ENCODE measurements at places on chromosomes 2 and 18.

DNA sequence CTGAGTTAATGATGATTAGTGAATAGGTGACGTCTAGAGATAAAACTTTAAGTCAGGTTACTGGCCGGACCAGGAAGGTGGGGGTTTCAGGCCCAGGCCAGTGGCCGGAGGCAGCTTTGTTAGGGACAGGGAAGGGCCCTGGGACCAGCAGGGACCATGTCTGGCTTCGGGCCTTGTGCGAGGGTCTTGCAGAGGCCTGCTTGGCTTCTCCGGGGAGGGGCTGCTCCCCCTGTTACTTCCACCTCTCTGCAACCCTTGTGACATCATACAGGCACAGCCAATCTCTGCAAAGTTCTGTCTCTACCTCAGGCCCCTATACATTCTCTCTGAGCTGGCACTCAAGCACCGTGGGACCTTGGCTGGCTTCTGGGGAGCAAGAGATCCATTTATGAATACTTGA is at the start of gene ALLC:
Gene ALLC, plus strand, starts transcription at position 320 of the 400 bp plus-strand sequence. CDS start 12,958 bp downstream, outside the sequence.
- no peak for DNase-seq

- no peak for DNase-seq
These were observed 502.4 kb downstream of the FBXO15 start for GRCh38 chr18:73645160-73645715.

DNA sequence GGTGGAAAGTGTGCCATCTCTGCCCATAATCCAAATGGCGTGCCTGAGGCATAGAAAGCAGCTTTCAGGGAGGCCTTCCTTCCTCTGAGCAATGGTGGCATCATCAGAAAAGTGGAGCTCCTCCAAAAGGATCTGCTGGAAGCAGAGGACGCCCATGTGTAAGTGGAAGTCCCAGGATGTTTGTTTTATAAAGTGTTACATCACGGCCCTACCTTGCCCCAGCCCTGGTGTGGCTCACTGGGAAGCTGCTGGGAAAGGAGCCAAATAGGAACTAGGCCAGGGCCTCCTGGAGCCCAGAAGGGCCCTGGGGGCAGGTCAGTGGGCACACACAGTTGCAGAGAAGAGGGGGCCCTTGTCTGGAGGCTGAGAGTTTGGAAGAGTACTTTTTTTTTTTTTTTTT is 4.2 kb upstream of the ODC1 start:
- no peak for DNase-seq

- no peak for DNase-seq
These were observed 2.4 kb downstream of the RAB17 start for GRCh38 chr2:237588044-237588696.

GRCh38 chr2:217362710-217363109 is 502.8 kb upstream of the TNP1 start:
- peak; percentile 78 for DNase-seq

DNA sequence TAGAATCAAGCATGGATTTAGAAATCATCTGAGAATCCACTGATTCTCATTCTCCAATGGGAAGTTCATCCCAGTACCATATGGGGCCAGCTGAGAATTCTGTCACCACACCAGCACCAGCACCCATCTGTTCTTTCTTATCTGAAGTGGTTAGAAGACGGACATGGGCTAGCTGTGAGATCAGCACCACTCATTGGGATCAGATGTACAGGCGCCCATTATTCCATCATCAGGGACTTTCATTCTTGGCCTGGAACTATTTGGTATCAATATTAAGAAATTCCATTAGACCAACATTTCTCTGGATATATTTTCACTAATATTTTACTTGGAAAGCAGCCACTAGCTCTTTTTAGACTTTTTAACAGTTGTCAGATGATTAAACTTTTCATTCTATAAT is 185.9 kb upstream of the LINC00305 start:
- no peak for DNase-seq

DNA sequence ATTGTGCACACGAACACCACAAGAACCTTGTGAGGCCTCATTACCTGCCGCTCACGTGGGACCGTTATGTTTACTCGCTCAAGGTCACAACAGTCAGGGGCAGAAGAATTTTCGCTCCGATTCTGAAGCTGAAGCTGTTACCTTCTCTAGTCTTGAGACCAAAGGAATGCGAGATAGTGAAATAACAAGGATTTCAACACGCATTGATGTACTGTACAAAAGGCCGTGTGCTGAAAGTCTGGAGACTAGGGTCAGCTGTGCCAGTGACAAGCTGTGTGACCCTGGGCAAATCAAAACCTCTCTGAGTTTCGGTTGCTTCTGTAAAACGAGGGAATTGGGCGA is 583 bp downstream of the NEMP2 start:
- DNase-seq: peak; percentile 63

- peak; percentile 91 for DNase-seq
These were observed 214.7 kb downstream of the TGIF1 start for GRCh38 chr18:3664563-3665178.

DNA sequence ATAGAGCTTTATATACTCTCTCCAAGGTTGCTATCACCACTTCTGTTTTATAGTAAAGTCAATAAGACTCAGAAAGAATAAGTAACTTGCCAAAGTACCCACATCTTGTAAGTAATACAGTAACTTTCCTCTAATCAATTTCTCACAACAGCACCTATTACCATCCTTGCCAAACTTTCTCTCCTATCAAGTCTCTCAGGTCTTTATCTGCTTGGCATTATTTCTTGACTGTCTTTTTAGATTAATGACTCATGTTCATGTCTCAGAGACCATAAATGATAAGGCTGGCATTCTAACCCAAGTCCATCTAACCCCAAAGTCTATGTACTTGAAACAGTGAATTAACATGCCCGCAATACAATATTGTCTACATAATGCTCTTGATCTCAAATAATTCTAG is 618.0 kb upstream of the ZEB2 start:
- no peak for DNase-seq

DNA sequence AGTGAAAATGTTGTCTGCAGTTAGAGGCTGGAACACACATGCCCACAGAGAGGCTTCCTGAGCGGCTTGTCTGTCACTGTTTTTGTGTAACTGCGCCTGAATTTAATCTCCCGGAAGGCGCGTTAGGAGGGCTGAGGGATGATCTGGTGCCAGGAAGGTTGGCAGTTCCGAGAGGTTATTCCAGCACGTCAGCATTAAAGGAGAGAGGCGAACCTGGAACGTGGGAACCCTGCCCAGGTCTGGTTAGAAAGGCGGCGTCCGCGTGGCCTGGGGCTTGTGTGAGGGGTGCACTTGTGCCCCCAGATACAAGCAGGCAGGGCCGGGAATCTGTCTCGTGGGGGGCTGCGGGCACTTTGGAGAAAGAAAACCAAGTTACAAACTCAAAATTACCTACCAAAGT is 75.3 kb downstream of the NFATC1 start:
- DNase-seq: no peak

GRCh38 chr2:226643030-226643945 is 156.3 kb downstream of the IRS1 start:
- DNase-seq: no peak

GRCh38 chr2:148021886-148022285 is 995 bp downstream of the MBD5 start:
- peak; percentile 41 for DNase-seq

GRCh38 chr2:120541553-120541932 is 194.1 kb upstream of the GLI2 start:
- DNase-seq: no peak

GRCh38 chr18:72181241-72181764 is 362.8 kb downstream of the CBLN2 start:
- DNase-seq: no peak

DNA sequence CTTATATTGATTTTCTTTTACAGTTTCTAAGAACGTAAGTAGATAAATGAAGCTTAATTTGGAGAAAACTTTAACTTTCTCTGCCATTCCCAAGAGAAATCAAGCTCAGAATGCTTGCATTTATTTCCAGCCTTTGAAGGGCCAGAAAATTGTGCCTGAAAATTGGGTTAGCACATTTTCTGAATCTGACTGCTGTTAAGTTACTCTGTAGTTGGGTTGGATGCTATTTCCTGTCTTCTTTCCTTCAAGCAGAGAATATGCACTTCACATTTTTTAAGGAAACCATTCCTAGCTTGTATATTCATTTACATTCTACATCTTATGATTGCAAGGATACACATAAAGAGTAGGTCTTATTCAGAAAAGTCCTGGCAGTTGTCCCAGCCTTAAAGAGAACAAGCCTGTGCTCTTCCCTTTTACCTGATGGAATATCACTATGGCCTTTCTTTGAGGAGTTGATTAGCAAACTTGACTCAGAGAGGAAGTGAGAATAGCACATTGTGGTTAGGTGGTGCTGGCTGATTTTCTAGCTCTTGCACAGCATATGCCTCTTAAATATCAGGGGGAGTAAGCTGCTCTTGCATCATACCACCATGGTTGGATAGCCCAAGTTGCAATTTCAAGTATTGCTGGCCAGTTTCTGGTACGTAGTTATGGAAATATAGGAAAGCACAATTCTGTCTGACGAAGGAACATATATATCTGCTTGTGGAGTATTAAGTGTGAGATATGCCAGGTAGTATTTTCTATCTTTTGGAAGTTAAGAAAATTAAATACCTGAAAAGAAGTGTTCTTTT is 133.7 kb downstream of the COMMD1 start:
- DNase-seq: peak; percentile 95

GRCh38 chr2:29206941-29207340 is 91.7 kb downstream of the CLIP4 start:
- no peak for DNase-seq

DNA sequence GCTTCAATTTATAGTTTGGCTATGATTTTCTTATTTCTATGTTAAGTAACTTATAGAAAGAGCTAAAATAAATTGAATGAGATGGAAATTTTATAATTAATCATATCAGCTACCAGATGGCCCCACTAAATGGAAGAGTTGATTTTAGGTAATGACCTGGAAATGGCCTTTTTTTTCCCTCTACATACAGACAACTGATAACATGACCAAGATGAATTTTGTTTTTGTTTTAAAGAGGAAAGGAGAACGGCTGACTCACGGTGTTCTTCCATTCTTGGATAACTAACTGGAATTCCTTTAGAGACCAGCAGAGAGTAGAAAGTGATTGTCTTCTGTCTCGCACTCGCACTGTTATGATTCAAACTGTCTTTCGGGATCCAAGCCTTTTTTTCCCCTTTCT is 91.0 kb downstream of the TMEM185B start:
- no peak for DNase-seq

DNA sequence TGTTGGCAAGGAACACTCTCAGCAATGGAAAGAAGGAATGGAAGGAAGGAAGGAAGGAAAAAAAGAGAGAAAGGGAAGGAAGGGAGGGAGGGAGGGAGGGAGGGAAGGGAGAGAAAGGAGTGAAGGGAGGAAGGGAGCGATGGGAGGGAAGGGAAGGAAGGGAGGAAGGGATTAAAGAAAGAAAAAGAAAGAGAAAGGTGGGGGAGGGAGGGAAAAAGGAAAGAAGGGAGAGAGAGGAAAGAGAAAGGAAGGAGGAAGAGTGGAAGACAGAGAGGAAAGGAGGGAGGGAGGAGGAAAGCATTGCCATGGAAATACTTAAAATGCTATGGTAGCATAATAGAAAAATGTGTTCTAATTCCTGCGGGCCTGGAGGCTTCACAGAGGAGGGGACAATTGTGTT is 22.4 kb downstream of the TTR start:
- no peak for DNase-seq

DNA sequence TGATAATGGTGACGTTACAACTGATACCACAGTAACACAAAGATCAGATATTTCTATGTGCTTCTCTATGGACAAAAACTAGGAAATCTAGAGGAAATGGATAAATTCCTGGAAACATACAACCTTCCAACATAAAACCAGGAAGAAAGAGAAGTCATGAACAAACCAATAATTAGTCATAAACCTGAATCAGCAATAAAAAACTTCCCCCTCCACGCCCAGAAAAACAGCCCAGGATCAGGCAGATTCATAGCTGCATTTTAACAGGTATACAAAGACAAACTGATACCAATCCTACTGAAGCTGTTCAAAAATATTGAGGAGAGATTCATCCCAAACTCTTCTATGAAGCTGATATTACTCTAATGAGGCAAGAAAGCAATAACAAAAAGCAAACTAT is 1535.2 kb upstream of the LRRTM1 start:
- DNase-seq: no peak

GRCh38 chr2:202064881-202065230 is 8.2 kb upstream of the KIAA2012 start:
- peak; percentile 20 for DNase-seq

DNA sequence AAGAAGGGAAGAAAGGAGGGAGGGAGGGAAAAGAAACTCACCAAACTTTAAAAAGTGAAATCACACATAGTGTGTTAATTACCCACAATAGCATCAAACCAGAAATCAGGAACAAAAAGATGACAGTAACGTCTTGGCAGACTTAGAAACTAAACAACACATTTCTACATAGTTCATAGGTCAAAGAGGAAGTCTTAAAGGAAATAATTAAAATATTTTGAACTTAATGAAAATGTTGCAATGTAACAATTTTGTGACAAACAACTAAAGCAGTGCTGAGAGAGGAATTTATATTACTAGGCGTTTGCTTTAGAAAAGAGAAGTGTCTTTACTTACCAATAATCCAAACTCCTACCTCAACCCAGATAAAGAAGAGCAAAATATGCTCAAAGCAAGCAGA is 505.0 kb upstream of the ID2 start:
- DNase-seq: no peak

GRCh38 chr2:220674033-220674432 is 898.1 kb downstream of the EPHA4 start:
- no peak for DNase-seq

DNA sequence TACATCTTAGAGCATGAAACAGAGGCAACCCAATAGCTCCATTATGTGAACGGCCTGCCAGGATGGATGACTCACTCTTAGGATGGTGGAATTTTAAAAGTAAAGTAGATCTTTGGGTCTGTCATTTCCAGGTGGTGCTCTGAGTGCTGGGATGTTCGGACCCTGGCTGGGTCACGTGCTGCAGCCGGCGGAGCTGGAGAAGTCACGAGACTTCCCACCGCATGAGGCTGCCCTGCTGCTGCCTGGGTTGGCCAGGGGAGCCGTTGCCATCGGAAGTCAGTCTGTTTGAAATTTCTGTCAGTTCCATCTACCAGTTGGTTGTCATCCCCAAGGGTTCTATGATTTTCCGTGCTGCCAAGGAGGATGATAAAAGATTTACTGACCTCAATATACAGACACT is 93.3 kb upstream of the ALKAL2 start:
- no peak for DNase-seq

Data from OCI-M1 (cell line).